ENCODE measurements at places on chromosomes 7 and 10.

DNA sequence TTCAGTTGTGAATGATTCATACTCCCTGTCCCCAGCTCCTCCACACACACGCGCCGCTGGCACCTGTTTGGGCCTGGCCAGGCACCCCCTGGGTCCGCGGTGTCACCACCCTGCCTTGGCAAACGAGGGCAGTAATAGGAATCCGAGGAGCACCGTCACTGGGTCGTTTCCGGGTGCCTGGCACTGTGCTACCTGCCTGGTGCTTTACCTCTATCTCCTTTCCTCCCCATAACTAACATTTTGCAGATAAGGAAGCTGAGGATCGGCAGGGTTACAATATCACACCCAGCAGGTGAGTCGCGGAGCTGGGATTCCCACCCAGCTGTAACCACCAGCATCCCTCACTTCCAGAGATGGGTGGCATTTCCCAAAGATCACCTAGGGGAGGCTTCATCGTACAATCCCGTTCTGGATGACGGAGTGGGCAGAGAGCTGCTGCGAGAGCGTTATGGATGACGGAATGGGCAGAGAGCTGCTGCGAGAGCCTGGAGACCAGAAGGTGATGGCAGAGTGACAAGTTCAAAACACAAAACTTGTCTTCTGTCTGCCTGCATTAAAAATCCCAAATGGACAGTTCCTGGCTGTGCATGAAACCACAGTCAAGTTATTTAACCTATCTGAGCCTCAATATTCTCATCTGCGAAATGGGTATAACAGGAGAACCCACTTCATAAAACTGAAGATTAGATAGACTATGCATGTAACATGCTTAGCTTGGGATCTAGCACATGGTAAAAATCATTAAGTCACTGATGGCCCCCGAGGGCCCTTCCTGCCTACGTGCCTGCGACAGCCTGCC, 1.1 kb upstream of the HSPA12A start:
- DNase-seq: no peak

GRCh38 chr10:118853916-118854315, 99.1 kb upstream of the CACUL1 start:
- no peak for DNase-seq

- no peak for DNase-seq
Observed at GRCh38 chr10:131477457-131478121, 166.1 kb upstream of the TCERG1L start.

DNA sequence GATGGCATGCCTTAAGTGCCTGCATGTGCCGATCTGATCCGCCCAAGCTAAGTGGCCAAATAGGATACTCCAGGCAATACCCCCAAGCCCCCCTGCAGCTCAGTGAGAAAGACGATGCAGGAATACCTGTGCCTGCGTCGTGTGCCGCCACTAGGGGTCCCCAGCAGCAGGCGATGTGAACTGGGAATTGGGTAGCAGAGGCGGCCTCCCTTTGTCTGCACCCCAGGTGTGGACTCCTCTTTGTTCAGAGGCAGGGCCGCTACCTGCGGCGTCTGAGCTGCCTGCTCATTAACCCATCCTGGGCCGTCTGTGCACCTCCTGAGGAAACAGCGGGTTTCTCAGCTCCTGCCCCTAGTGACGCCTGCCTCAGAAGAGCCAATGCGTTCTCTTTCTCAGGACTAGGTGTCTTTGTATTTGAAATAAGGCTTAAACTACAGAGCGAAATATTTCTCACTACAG, 4.8 kb upstream of the CHN2 start:
- DNase-seq: peak; percentile 82

DNA sequence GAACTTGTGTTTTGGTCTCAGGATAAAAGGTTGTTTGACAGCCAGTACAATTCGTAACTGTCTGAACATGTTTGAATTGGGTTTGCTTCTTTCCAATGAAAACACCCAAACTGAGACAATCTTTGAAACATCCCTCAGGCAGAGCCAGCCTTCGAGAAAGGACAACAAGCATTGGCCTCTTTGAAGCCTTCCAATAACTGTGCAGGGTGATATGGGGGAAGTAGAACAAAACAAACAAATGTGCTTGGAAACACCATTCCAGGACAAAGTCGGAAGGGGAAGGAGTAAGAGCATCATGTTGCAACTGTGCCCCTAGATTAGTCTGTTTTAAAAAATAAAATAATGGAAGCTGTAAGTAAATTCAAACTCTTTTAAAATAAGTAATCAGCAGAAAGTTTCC, 39.5 kb downstream of the IL2RA start:
- DNase-seq: no peak

DNA sequence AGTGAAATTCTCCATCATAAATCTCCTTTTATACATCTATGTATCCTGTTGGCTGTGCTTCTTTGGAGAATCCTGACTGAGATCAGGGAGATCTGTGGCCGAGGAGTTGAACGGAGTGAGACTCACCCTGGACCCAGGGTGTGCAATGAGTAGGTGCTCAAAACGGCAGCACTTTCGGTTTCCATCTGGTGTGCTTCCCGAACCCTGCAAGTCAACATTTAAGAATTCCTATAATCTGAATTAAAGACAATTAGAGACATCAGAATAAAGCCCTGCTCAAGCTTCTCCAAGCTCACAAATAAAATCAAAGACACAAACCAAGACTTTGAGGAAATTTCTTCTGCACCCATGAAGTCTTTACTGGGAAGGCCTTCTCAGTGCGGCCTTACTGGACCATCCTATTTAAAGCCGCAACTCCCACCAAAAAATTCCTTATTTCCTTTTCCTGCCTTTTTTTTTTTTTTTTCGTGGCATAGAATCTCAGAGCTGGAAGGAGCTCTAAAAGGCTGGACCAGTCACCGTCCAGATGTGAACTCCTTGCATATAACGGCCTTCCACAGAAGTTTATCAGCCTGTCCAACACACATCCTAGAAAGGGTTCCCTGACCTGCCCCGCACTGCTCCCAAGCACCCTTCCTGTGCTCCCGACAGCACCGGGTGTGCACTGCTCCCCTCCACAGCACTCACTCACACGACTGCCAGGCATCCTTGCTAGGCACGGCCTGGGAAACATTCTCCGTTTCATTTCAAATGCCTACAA, 29.7 kb downstream of the GNA12 start:
- DNase-seq: no peak

GRCh38 chr7:122305475-122306319, 1.1 kb upstream of the FEZF1 start:
- DNase-seq: peak; percentile 45

DNA sequence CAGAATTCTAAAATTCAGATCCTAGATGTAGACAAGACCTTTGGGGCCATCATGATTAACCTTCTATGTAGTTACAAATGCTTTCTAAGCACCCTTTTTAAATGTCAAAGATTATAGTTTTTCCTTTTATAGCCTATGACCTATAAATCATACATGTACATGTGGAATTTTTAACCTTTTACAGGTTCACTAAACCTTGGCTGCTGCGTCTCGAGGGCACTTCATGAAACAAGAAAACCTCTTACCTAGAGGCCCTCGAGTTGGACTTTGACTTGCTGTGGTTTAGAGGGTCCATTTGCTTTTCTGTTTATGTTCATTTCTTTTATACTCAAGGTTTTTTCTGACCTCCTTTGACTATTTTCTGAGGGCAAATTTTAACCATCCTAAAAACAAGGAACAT, 302.2 kb downstream of the CSTF2T start:
- DNase-seq: no peak

GRCh38 chr7:70505886-70506285, 626.1 kb upstream of the GALNT17 start:
- no peak for DNase-seq

- DNase-seq: no peak
Observed at GRCh38 chr7:1939434-1940401, 269.6 kb downstream of the ELFN1 start.

GRCh38 chr10:100970076-100970913, 991 bp downstream of the SEMA4G start:
- DNase-seq: no peak

- no peak for DNase-seq
Observed at GRCh38 chr7:12726908-12727307, 39.5 kb downstream of the ARL4A start.

DNA sequence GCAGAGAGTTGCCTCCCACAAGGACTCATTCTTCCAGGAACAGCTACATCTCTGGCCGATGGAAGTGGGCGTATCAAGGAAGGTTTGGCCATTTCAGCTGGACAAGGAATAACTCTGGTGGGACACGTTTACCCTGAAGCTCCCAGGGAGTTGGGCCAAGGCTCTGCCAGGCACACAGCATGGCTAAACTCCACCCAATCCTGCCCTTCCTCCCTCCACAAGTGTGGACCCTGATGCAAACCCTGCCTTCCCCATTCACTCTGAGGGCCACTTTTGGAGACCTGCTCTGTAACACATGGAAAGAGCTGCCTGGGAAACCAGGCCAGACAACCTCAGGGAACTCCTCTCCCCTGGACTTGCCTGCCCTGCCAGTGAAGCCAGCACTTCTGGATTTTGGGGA, 407.8 kb upstream of the FOXK1 start:
- DNase-seq: no peak

- DNase-seq: no peak
Observed at GRCh38 chr10:27628621-27629020, 117.0 kb downstream of the MKX start.
